ENCODE measurements at places on chromosomes 12 and 14. TPM values are rescaled to one million over a fixed set of nuclear protein-coding genes. Genes with fewer than 3 reads are reported as not detected.
A peak's percentile ranks its signal among the peaks of the same experiment; 100 is the strongest.

GRCh38 chr12:68932128-68932960 is 627 bp downstream of the CPM start:
- no peak for DNase-seq

GRCh38 chr14:100850841-100851585 is 25.1 kb downstream of the MEG3 start:
- DNase-seq = peak; percentile 94

The TCL1B gene
- not detected for total RNA-seq

The FOXG1 gene
- total RNA-seq = not detected

Measured in posterior vena cava (tissue), 2 donors.